ENCODE measurements at places on chromosomes 3 and 15.

- no peak for DNase-seq
These were observed 171.6 kb upstream of the NR2F2 start for GRCh38 chr15:96158938-96159337.

DNA sequence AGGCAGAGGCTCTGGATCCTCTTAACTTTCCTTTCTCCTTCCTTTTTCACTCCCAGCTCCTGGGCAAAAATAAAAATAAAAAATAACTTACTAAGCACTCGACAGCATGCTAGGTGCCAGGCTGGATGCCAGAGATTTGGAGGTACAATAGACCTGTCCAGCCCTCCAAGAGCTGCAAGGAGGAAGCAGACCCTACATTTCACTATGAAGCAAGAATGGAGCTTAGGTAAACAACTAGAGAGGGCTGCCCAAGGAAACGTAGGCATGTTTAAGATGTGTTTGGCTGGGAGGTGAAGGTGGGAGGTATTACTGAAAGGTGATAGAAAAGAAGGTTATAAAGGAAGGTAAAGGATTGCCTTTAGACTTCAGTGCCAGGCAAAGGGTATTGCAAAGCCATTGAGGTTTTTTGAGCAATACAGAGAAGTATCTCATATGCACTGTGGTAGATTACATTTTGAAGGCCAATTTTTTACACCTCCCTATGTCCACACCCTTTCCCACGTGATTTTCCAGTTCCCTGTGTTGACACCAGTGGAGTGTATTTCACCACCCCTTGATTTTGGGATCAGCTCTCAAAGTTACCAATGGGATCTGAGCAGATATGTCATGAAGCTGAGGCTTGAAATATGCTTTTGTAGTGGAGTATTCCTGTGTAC, 69.1 kb downstream of the DCLK3 start:
- DNase-seq = no peak

DNA sequence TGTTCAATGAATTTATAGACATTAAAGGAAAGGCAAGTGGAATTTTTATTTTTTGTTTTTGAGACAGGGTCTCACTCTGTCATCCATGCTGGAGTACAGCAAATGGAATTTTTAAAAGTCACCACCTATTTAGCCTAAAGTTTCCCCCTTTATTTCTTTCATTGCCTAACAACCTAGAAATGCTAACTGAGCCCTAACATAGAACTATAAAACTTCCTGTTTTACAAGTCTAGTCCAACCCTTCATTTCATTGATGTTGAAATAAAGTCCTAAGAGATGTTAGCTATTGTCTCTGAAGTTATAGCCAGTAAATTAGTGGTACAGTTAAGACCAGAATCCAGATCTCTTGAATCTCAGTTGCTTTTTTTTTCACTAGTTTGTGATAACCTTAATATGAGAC, 39.0 kb downstream of the MAPK6 start:
- DNase-seq = no peak

DNA sequence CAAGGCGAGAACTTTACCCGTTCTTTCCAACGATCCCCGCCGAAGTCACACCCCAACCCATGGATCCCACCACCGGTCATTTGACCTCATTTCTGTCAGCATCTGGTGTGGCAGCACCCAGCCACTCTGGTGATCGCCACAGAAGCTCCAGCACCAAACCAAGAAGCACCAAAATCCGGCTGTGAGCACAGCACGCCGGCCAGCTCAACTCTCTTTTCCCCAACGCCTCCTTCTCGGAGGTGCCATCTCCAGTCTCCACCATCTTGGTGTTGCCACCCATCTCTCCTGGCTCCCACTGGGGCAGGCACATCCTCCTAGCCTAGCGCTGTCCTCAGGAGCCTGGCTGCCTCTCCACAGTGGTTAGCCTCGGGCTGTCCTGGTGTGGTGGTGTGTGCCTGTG, 6.5 kb downstream of the MUC4 start:
- DNase-seq = no peak

DNA sequence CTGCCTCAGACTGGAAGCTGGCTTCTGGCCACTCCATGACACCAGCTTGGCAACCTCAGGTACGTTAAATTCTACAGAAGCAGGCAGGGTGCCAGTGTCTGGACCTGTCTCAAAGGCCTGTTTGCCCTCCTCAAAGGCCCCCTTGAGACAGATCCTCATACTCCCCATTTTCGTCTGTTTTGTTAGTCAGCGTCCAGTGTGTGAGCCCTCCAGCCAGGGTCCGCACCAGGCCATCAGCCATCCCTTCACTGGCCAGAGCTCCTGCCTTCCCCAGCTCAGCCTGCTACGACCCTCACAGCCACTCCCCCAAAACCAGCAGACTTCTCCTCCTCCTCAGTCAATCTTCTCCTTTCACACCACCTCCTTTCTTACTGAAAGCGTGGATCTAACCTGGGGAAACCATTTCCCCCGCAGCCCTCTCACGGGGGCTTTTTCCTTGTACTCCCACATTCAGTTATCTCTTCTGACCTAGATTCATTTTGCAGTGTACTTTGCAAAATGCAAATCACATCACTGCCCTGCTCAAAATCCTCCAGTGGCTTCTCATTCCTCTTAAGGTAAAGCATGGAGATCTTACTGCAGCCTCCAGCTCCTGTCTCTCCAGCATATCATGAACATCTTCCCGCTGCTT, 66.1 kb upstream of the CTDSPL start:
- no peak for DNase-seq

- DNase-seq = no peak
These were observed at the start of gene FAM107A for GRCh38 chr3:58577269-58577821. FAM107A (minus strand) TSS chr3:58577391; CDS start chr3:58569860, 7,531 bp downstream.

DNA sequence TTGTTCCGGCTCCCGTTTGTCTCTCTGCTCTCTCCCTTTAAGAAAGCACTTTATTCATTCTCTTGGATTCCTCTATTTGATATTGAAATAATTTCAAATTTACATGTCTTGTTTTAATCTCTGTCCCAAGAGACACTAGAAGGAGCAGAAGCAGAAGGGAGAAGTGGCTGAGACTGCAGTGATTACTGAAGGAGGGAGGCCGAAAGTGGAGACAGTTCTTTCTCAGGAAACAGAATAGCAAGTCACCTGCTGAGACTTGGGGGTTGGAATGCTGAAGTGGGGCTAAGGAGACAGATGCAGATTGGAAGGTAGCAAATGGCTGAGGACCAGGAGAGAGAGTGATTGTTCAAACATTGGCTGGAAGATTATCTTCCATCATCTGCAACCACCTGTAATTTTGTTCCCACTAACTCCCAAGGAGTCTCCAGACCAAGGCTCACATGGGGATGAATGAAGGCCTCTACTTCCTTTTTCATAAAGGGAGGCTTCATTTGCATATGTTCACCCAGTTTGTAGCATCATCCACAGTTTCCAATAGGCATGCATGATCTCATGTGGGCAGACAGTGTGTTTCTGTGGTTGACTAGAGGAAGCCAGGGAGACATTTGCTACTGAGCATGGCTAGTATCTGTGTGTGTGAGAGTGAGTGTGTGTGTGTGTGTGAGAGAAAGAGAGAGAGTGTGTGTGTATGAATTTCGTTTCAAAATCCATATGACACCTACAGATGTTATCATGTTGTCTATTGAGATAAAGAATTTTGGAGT, 24.0 kb downstream of the LTF start:
- peak; percentile 52 for DNase-seq

- no peak for DNase-seq
These were observed 8.2 kb downstream of the DIPK2A start for GRCh38 chr3:143979813-143980212.

- no peak for DNase-seq
These were observed 22.4 kb upstream of the TGFBR2 start for GRCh38 chr3:30583973-30584372.

- DNase-seq = no peak
These were observed 38.4 kb upstream of the UBL7 start for GRCh38 chr15:74499366-74499765.

- DNase-seq = peak; percentile 26
These were observed 827 bp downstream of the SLC25A36 start for GRCh38 chr3:140942221-140943104.

- no peak for DNase-seq
These were observed 82.0 kb upstream of the LMOD3 start for GRCh38 chr3:69204315-69204957.

GRCh38 chr3:142912402-142913172, 23.7 kb upstream of the PCOLCE2 start:
- DNase-seq = no peak

GRCh38 chr3:188191460-188191859, 37.5 kb downstream of the LPP start:
- no peak for DNase-seq

DNA sequence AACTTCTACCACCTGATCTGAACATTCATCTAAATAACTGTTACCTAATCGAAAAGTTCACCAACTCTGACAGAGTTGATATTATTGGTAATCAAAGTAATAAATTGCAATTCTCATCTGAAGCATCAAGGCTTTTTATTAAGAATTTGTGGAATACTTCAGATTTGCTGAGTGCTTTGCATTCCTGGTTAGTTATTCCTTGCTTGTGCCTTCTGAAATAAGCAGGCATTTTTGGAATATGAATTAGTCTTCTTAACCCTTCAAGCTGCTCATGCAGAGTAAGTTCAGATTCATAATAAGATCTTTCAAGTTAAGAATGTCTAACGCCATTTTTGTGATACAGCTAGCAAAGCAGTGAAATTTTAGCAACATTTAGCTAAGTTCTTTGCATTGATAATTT, 188.5 kb downstream of the ALCAM start:
- no peak for DNase-seq

DNA sequence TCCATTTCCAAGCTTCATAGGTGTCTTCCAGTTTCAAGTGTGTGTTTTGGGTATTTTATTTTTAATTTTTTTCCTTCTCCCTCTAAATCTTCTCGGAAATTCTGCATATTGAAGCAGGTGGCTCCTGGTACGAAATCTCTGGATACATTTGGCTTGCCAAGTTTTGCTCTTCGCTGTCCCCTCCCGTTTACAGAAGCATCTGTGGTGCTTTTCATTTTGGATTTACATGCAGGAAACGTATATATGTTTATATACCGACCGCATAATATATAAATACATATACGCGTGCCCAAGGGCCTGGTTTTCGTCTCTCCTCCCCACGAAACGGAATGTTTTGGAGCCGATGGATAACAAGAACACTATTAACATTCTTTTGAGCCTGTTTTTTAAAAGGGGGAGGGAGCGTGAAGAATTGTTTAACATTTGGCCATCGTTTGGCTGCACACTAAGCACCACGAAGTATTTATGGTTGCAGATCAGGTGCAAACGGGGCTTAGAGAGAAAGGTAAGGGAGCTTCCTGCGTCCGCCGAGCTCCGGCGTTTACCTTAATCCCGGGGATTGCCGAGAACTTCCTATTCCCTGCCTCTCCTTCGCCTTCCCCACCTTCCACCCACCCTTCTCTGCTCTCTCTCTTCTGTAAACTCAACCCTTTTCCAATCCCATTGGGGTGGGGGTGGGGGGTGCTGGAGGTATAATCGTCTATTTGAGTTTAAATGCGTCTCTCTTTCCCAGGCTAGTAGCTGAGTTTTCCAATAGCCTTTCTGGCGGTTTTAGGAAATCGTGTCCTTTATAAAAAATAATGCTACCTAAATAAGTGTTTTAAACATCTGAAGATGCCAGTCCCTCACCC, 1.1 kb upstream of the NLGN1 start:
- DNase-seq = no peak

GRCh38 chr3:14548321-14548729, 8.2 kb upstream of the GRIP2 start:
- DNase-seq = no peak

GRCh38 chr15:84715441-84716035, 401 bp downstream of the SEC11A start:
- DNase-seq = peak; percentile 19

DNA sequence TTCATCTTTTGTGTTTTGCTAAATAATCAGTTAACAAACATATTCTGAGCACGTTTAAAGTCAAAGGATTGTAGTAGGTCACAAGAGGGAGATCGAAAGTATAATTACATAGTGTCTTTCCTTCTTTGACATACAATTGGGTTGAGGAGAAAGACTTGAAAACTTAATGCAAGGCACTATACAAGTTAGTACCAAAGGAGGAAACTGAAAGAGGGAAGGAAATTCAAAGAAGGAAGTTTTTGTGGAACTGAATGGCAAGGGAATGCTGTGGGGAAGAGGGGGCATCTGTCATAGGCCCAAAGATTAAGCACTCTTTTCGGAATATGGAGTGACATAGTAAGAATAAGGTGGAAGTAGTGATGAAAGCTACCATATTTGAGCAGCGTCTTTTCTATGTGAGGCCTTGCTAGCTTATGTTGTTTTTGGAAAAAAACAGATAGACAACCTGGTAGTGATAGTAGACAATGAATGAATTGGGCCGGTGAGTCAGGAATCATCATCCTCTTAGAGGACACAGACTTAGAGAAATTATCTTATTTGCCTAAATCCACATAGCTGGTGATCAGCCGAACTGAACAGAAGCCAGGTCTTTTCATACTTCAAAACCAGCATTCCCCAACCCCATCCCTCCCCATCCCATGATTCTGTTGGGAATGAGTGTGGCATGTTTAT, 10.2 kb downstream of the MBNL1 start:
- DNase-seq = no peak

GRCh38 chr3:195124378-195124992, 146.5 kb downstream of the XXYLT1 start:
- DNase-seq = no peak

GRCh38 chr3:123110282-123110975, 43.6 kb downstream of the PDIA5 start:
- DNase-seq = no peak

DNA sequence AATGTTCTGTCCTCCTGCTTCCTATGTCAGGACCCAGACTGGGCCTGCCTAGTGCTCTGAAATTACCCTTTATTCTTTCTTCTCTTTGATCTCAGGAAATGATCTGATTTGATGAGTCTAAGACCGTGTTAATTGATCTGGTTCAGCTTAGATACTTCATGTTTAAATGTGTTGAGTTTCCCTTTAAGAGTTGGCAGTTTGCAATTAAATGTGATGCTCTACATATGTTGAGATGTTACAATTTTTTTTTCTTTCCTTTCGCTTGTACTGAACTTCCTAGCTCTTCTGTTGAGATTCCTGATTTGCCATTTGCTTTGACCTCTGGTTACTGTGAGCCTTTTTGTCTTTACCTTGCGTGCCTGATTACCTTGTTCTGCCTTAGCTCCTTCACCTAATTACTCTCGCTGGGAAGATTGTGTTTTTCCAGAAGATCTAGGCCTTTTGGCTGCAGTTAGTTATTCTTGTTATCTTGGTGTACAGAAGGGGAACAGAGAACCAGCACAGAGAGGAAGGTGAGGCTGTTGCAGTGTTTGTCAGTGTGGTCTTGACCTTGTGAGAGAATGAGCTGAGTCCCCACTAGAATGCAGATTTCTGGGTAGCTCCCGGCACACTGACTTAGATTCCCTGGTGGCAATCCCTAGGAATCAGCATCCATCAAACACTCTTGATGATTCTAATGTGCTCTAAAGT, 203.6 kb downstream of the EDEM1 start:
- DNase-seq = no peak

DNA sequence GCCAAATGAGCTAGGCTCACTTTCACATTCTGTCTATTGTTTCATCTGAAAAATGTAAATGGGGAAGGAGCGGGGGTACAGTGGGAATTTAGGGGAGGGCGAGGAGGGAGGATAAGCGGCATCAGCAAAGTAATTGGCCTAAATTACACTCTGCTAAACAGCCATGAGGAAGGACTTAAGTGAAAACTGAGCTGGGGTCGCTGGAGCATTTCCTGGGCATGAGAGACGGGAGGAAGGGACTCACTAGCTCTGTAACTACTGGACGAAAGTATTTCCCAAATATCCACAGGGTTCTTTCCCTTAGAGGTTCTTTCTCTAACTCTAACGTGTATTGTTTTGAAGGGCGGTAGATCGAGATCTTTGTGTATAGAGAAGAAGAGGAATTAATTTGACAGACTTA, 418.0 kb downstream of the SOX2 start:
- no peak for DNase-seq

Data from central memory CD8-positive, alpha-beta T cell (primary cell).